ENCODE measurements at places on chromosomes 12 and 14. TPM values are rescaled to one million over a fixed set of nuclear protein-coding genes. Genes with fewer than 3 reads are reported as not detected.

GRCh38 chr14:105414456-105415371 lies 4.9 kb upstream of the MTA1 start:
- peak; percentile 54 for DNase-seq

The CLEC4E gene
- total RNA-seq, result 7.8 TPM

- DNase-seq, result no peak
Measured at GRCh38 chr12:21980544-21980943, 39.3 kb upstream of the ABCC9 start.

GRCh38 chr12:66397574-66398290 lies 95.4 kb downstream of the HELB start:
- DNase-seq, result no peak

DNA sequence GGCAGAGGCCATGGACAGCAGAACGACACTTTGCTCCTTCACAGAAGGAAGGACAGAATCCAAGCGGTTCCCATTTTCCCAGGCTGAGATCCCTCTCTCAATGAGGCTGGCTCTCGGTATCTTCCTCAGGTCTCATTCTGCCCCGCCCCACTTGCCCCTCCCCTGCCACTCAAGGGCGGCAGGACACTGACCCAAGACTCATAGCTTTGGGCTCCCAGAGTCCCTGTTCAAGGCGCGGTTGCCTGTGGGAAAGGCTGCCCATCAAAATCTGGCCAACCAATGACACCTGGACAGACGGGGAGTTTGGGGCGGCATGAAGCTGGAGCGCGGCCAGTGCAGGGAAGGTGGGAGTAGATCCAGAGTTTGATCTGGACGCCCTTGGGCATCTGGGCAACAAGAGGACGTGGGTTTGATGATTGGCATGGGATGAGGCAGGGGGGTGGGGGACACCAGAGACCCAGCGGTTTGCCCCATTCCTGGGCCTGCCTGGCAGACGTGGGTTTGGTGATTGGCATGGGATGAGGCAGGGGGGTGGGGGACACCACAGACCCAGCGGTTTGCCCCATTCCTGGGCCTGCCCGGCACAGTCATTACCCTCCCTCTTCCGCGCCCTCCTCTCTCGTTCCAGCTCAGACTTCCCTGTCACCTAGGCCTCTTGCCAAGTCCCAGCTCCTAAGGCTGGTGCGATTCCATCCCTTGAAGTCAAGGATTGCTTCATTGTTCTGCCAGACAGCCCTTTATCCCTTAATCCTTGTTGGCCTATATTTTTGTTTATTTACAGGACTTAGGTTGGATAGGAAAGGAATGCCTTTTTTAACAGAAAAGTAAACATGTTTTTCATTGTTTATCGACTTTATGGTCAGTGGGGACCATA lies 92.1 kb downstream of the NINJ2 start:
- DNase-seq, result peak; percentile 76

- DNase-seq, result no peak
Measured at GRCh38 chr12:24407884-24408283, 458.4 kb upstream of the SOX5 start.

GRCh38 chr14:55470025-55470424 lies 29.6 kb upstream of the TBPL2 start:
- DNase-seq, result no peak

The PLA2G1B gene
- 4.7 TPM for total RNA-seq

GRCh38 chr12:132411457-132411856 lies 78.5 kb upstream of the FBRSL1 start:
- DNase-seq, result no peak

The ANKRD33 gene
- not detected for total RNA-seq

DNA sequence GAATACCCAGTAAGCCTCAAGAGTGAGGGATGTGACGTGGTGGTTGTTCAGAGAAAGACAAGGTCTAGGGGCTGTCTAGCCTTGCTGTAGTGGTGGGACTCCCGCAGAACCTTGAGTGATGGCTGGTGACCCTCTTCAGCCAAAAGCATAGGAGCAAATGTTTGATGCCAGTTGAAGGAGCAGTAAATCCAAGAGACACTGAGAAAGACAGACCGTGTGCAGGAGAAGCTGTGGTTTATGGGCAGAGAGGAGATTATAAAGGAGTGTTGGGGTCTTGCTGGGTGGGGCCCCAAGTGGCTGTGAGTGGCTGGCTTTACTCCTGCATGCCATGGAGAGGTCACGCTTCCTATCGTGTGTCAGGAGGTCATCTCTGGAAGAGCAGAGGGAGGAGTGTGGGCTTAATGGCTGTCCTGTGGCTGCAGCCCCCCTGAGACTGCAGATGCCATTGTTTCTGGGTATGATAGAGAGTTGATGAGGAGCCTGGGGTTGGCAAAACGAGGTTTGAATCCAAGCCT lies 152.0 kb upstream of the CCND2 start:
- DNase-seq, result no peak

The PLEKHG7 gene
- total RNA-seq, result 0.29 TPM

The NANOG gene
- 0.43 TPM for total RNA-seq

The CLEC4A gene
- 1.6 TPM for total RNA-seq

- DNase-seq, result no peak
Measured at GRCh38 chr12:12870465-12870864, 20.9 kb upstream of the GPRC5A start.

- no peak for DNase-seq
Measured at GRCh38 chr12:34021071-34021470, 1.2 kb upstream of the ALG10 start.

The TMPRSS12 gene
- not detected for total RNA-seq

DNA sequence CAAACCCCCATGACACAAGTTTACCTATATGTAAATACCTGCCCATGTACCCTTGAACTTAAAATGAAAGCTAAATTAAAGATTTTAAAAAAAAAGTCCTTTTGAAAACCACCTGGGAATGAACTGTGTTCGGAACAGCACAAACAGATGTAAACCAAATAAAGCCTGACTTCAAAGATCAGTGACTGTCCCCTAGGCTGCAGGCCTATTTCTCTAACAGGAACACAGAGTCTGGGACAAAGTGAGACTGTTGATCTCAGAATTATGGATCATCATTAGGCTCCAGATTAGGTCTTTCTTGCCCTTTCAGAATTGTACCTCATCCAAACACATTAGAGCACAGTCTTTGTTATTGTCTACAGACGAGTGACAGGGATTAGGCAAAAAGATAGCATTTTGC lies 54.6 kb downstream of the PAH start:
- DNase-seq, result no peak

DNA sequence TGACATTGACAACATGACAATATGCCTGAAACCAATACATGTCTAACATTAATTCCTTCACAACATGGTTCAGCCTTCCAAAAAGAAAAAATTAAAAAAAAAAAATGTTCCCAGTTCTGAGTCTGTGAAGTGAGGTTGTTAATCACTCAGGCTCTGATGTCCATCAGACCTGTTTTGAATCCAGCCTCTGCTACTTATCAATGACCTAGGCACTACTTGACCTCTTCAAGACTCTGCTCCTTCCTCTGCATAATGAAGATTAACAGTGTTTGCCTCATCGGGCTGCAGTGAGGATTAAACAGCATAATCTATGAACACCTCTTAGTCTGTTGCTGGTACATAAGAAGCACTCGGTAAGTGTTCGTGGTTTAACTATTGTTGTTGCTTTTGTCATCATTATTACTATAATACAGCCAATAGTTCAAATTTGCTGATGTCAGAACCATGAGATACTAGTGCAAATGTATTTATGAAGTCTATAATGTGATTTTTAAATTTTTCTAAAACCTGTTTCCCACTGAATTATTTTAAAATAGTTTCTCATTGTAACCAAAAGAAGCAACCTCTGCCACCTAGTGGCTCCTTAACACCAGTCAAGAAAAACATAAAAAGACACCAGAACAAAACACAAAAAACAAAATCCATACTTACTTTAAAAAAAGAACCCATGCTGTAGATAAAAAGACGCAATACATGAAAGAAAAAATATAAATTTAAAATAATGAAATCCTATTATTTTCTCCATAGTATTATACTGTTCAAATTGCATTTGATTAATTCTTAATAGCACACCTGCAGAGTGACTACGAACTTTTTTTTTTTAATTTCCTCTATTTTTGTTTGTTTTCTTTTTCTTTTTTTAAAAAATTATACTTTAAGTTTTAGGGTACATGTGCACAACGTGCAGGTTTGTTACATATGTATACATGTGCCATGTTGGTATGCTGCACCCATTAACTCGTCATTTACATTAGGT lies 20.3 kb upstream of the TMX1 start:
- DNase-seq, result no peak

All from mucosa of gallbladder (tissue), 1 donor.